Caco-2 (cell line): ENCODE measurements at places on chromosomes 16 and 17. TPM values are rescaled to one million over a fixed set of nuclear protein-coding genes. Genes with fewer than 3 reads are reported as not detected.

MRPL28 gene
- total RNA-seq: 82.4 and 91.2 TPM in 2 replicates

CEP20 gene
- 26.0 and 30.2 TPM in 2 replicates for total RNA-seq

DUSP14 gene
- total RNA-seq: 30.4 and 32.5 TPM in 2 replicates

ATP2A3 gene
- total RNA-seq: 8.0 and 8.2 TPM in 2 replicates

TBC1D3G gene
- total RNA-seq: not detected in 2 replicates

SULT1A4 gene
- 1.3 and 5.6 TPM in 2 replicates for total RNA-seq

SHISA6 gene
- 21.1 and 23.4 TPM in 2 replicates for total RNA-seq

APOH gene
- 135 and 139 TPM in 2 replicates for total RNA-seq

KRT39 gene
- not detected in 2 replicates for total RNA-seq

VASN gene
- total RNA-seq: 2.7 and 2.8 TPM in 2 replicates

MRPL27 gene
- total RNA-seq: 196 and 203 TPM in 2 replicates

CCDC57 gene
- 31.0 and 32.2 TPM in 2 replicates for total RNA-seq

FOXF1 gene
- total RNA-seq: 0.09 TPM in 1 of 2 replicates, not detected in the other

DLX4 gene
- total RNA-seq: 27.0 and 33.1 TPM in 2 replicates

RHBDL3 gene
- total RNA-seq: 0.09 TPM in 1 of 2 replicates, not detected in the other

CHD9NB gene
- total RNA-seq: not detected in 2 replicates

NUPR1 gene
- 8.8 and 16.6 TPM in 2 replicates for total RNA-seq

NPIPA8 gene
- 0.70 TPM in 1 of 2 replicates, not detected in the other for total RNA-seq

CD300A gene
- not detected in 2 replicates for total RNA-seq

CES5A gene
- not detected in 2 replicates for total RNA-seq

ZSCAN10 gene
- not detected in 2 replicates for total RNA-seq

TOM1L1 gene
- total RNA-seq: 48.7 TPM in 2 replicates

CA10 gene
- total RNA-seq: not detected in 2 replicates

SLC39A11 gene
- 24.9 and 26.4 TPM in 2 replicates for total RNA-seq

TAC4 gene
- 10.8 and 17.1 TPM in 2 replicates for total RNA-seq

ATMIN gene
- total RNA-seq: 53.0 and 54.5 TPM in 2 replicates

KRT25 gene
- total RNA-seq: not detected in 2 replicates

NPTX1 gene
- total RNA-seq: 0.57 and 1.5 TPM in 2 replicates

KRT24 gene
- 0.16 TPM in 1 of 2 replicates, not detected in the other for total RNA-seq
